GM12878 (cell line): ENCODE measurements at places on chromosomes 6 and 20. TPM values are rescaled to one million over a fixed set of nuclear protein-coding genes. Genes with fewer than 3 reads are reported as not detected.

DNA sequence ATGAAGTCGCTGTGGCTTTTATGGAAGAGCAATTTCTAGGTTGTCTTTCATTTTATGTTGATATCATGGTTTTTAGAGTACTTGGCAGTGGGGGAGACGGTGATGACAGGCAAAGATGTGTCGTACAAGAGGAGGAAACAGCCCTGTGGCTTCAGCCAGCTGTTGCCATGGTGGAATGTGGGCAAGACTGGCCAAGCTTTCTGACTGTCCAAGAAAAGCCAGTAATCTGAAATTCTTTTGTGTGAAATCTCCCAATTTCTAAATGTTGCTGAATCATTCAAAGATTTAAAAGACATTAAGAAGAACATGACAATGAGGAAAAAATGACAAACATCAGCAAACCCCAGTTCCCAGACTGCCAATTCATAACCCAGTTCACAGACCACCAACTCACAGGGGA lies 23.1 kb downstream of the PFDN4 start:
- no peak for DNase-seq

The ANKRD6 gene
- 0.72 and 0.93 TPM in 2 replicates for total RNA-seq

- no peak for DNase-seq
These were observed 124.2 kb downstream of the SLC24A3 start for GRCh38 chr20:19336631-19337030.

- DNase-seq = no peak
These were observed 306.3 kb downstream of the PRL start for GRCh38 chr6:21990577-21990976.

GRCh38 chr6:39050453-39051112 lies 2.0 kb downstream of the GLP1R start:
- DNase-seq = no peak

The MUC21 gene
- not detected in 2 replicates for total RNA-seq

GRCh38 chr20:8361006-8361652 lies 229.1 kb downstream of the PLCB1 start:
- peak; percentile 17 for DNase-seq

DNA sequence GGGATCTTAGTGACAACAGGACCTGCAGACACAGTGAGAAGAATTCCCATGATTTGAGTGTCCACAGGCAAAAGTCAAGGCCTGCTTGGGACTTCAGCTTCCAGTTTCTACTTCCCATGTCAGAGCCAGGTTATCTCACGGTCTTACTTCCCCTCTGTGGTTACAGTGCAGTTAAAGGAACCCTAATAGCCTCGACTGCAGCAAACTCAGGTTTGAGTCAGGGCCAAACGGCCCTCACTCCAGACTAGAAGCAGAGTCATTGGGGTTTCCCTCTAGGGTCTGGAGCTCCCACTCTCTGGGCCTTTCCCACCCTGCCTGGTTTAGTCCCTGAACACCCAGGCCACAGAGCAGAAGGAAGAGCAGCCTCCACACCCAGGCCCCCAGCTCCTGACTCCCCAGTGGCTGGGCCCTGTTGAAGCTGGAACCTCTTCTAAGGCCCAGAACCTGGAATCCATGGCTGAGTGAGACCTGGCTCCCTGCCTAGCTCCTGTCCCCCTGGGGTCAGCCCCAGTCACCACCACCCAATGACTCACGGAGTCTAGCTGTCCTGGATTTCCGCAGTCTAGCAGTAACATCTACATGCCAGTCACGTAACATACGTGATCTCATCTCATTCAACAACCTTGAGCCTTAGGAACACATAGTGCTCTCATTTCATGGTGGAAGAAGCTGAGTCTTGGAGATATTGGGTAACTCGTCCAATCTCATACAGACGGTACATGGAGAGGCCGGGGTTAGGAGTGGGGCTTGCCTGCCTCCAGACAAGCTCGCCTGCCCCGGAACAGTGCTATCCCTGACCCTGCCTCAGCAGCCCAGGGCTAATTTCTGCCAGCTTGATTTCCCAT lies 9.2 kb upstream of the GHRH start:
- DNase-seq = peak; percentile 79

GRCh38 chr6:42131531-42131930 lies 10.9 kb downstream of the C6orf132 start:
- DNase-seq = no peak

- DNase-seq = no peak
These were observed 180.5 kb downstream of the PDE7B start for GRCh38 chr6:136031982-136032381.

DNA sequence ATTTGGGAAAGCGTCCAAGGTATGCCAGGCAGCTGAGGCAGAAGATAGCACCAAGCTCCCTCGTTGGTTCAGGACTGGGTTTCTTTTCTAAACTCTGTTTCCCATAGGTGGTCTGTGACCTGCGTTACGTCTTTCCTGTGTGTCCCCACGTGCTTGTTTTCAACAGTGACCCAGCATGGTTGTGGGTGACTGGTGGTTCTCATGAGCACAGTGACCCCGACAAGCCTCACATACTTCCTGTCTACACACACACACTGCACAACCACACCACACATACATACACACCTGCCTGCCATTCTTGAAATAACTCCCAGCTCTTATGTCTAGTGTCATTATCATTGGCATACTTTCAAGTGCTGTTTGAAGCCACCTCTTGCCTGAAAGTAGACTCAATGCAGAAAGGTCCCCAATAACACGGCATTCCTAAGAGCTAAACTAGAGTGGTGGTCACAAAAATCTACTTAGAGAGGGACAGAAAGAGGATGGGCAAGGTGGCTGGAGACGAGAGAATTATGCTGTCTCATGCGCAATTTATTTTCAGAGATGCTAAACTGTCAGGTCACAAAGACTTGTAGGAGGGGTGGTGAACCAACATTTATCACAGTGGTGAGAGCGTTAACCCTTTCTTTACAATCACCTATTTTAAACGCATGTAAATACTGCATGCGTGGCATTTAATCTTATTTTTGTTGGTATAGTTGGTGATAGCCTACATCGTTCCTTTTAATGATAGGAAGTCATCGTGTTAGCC lies 66.7 kb downstream of the GCNT2 start:
- DNase-seq = no peak

The RIPPLY2 gene
- total RNA-seq = 0.77 TPM in 1 of 2 replicates, not detected in the other

DNA sequence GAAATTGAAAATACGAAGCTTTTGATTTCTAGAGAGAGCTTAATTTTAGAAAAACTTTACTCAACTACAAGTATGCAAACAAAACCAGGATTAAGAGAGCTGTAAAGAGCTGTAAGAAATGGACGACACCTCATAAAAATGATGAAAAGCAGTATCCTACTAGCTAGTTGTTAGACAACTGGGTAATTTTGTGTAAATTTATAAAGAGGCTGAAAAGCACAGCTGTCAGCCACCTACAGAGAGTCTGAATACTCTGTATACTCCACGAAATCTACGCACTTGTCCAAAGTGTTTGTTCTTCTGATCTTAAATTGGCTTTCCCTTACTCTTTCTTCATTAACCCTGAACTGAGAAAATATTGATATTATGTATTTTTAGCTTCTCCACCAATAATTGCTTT lies 808.4 kb upstream of the EPHA7 start:
- no peak for DNase-seq

- no peak for DNase-seq
These were observed 60.5 kb upstream of the SALL4 start for GRCh38 chr20:51862796-51863195.

The SNRNP48 gene
- 7.6 and 10.5 TPM in 2 replicates for total RNA-seq

DNA sequence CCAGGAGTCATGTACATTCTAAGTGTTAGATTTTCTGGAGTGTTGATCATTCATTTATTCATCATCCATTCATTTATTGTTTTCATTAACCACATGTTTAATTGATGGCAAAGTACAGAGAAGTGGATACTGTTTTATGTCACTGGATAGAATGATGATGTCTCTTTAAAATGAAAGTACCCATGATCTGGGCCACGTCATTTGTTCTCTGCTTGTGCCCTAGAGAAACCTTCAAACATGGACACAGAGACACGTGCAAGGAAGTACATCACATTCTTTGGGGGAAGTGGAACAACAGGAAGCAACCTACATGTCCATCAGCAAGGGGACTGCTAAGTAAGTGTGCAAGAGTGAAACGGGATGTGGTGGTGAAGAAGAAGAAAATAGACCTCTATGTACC lies 75.8 kb upstream of the TSHZ2 start:
- no peak for DNase-seq

- no peak for DNase-seq
These were observed 17.4 kb downstream of the UBE2J1 start for GRCh38 chr6:89335164-89335563.

DNA sequence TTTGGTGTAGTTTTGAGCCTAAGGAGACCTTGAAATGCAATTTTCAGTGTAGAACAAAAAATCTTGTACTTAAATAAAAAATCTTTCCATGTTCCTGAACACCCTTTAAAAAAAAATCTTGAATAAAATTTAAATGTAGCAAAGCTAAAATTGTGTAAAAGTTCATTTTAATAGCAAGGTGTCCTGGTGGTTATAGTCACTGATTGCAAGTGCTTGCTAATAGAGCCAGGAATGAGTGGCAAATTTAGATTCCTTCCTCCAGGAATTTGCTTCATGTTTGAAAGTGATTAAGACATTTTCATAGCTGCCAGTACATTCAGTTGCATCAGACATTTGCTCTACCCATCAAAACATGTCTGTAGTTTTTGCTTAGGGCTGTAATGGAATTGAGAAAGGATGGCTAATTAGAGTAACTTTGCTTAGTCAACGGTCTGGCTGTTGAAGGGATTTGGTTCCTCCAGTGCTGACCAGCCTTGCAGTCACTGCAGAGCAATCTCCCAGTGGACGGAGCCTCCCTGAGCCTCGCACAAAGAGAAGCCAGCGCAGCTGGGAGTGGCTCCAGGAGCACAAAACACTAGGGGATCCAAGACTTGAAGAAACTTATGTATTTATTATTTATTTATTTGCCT lies 36.5 kb downstream of the AKAP12 start:
- no peak for DNase-seq

The SLC4A11 gene
- total RNA-seq = 1.9 and 2.3 TPM in 2 replicates

GRCh38 chr20:20712004-20712473 lies 405 bp downstream of the RALGAPA2 start:
- no peak for DNase-seq

DNA sequence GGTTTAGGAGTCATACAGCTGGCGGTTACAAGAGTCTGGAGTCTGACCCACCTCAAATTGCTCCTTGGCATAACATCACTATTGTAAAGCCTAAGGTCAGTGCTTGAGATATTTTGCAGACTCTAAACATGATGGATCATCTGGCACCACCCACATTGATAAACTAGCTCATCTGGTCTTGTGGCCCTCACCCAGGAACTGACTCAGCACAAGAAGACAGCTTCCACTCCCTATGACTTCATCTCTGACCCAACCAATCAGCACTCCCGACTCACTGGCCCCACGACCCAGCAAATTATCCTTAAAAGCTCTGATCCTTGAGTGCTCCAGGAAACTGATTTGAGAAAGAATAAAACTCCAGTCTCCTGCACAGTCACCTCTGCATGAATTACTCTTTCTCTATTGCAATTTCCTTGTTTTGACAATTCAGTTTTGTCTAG lies 115.9 kb downstream of the CD24 start:
- no peak for DNase-seq

The HEY2 gene
- 0.08 and 0.11 TPM in 2 replicates for total RNA-seq

DNA sequence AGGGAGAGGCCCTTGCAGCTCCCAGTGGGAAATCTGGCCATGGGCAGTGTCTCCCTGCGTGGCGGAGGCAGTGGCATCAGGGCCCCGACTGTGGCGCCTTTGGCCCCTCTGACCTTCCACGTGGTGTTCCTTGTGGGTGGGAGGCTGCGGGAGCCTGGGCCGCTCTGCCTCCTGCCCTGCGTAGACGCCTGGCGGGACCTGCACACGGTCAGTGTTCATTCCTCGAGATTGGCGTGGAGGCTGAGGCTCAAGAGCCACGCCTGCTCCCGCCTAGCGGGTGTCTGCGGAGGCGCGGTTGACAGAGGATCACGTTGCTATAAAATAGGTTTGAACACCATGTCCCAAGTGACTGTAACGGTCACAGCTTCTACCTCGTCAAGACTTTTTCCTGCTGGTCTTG lies 14.0 kb downstream of the COL9A3 start:
- DNase-seq = no peak

DNA sequence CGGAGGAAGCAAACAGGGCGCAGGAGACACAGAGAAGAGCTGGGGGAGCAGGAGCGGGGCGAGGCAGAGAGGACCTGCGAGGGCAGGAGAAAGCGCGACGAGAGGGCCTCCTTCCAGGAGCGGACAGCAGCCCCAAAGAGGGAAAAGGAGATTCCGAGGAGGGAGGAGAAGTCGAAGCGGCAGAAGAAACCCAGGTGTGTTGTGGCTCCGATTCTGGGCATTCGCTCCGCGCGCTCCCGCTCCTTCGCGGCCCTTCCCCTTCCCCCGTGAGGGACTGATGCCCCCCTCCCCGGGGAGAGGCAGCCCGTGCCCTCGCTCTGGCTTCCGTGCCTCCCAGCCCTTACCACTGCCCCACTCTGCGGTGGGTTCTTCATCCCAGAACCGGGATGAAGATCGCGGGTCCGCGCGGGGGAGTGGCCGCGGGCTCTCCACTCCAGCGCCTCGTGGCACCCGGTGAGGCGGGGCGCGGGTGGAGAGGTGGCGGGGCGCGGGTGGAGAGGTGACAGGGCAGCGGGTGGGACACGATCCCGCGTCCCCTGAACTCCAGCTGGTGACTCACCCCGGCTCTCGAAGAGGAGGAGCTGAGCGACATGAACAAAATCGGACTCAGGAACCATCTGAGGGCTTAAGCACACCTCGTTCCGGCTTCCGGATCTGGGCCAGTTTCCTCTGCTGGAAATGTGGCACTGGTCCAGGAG lies 22.4 kb downstream of the TMC2 start:
- no peak for DNase-seq

- DNase-seq = no peak
These were observed 18.0 kb downstream of the HRH3 start for GRCh38 chr20:62202083-62202395.

- no peak for DNase-seq
These were observed 42.1 kb downstream of the PHACTR3 start for GRCh38 chr20:59646487-59646886.

- no peak for DNase-seq
These were observed 652.2 kb downstream of the QKI start for GRCh38 chr6:164066766-164067165.

The CBLN4 gene
- not detected in 2 replicates for total RNA-seq

- DNase-seq = no peak
These were observed 732.5 kb downstream of the KIF16B start for GRCh38 chr20:15840636-15841301.

The TNF gene
- total RNA-seq = 80.5 and 83.9 TPM in 2 replicates

DNA sequence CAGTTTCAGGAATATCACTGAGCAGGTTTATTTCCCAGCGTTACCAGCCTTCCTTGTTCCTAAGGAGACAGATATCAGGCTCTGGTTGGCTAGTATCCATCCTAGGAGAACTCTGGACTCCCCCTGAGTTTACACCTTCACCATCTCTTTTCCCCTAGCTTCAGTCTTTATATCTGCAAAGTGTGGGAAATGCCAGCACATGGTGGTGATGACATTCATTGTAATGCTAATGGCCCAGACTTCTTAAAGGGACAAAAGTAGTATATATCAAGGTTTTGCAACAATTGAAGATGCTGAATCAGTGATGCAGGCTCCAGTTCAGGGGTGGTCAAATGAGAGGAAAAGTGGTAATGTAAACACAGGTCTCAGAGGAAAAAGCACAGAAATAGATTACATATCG lies 224.3 kb upstream of the SYNDIG1 start:
- no peak for DNase-seq
